ENCODE measurements at places on chromosomes 1 and 21.

- DNase-seq, result no peak
Measured at GRCh38 chr1:63523738-63524137, 413 bp downstream of the EFCAB7 start.

DNA sequence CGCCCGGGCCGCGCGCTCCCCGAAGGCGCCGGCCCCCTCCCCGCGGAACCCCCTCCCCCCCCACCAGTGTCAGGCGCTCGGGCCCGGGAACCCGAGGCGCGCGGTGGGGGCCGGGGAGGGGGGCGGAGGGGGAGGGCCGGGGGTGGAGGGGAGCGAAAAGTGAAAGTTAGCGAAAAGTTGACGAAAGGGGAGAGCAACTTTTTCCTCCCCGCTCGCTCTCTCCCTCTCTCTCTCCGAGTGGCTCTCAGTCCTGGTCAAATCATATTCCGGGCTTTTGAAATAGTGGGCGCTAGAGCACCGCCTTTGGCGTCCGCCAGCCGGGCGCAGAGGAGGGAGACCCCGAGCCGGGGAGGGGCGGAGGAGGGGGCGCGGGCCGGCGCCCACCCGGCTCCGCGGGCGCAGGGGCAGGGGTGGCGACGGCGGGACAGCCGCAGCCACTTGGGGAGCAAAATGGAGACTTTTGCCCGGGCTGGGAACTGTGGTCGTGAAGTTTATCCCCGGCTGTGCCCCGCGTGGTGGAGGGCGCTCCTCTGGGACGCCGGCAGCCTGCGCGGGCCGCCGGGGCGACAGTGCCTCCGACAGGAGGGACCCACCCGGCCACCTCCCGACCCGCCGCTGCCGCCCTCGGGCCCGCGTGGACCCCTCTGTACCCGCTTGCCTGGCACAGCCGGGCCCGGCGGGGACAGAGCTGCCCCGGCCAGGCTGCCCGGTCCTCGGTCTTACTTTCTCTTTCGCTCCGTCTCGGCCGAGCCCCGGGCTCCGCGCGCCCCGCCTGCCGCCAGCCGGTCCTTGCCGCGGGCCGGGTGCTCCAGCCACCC, 697 bp downstream of the PRDM16 start:
- no peak for DNase-seq

DNA sequence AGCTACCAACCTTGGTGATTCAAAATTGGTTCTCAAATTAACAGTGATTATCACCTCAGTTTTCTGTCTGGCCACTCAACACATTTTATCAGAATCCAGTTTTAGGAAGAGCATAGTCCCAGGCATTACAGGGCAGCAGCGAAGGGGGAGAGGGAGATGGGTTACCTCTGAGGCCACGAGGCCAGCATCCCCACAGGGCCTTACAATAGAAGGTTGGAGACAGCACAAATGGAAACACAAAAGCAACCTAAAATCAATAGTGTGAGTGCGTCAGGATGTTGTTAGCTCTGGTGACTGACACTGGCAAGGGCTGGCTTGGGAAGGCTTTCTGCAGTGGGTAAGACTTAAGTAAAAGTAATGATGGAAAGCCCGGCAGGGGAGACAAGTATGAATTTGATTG, 79.5 kb downstream of the JAK1 start:
- DNase-seq, result no peak

GRCh38 chr1:10755970-10756521, 40.4 kb downstream of the CASZ1 start:
- peak; percentile 69 for DNase-seq

DNA sequence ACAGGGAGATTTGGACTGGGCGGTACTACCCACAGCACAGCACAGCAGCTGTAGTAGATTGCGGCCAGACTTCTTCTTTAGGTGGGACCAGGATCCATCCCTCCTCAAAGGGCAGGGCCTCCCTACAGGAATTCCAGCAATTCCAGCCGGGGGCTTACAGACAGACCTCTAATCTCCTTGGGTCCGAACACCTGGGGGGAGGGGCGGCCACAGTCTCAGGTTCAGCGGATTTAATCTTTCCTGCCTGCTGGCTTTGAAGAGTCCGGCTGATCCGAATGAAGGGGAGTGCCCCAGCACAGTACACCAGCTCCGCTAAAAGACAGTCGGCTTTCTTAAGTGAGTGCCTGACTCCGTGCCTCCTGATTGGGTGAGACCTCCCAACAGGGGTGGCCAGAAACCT, 1708.5 kb downstream of the BRINP3 start:
- no peak for DNase-seq

DNA sequence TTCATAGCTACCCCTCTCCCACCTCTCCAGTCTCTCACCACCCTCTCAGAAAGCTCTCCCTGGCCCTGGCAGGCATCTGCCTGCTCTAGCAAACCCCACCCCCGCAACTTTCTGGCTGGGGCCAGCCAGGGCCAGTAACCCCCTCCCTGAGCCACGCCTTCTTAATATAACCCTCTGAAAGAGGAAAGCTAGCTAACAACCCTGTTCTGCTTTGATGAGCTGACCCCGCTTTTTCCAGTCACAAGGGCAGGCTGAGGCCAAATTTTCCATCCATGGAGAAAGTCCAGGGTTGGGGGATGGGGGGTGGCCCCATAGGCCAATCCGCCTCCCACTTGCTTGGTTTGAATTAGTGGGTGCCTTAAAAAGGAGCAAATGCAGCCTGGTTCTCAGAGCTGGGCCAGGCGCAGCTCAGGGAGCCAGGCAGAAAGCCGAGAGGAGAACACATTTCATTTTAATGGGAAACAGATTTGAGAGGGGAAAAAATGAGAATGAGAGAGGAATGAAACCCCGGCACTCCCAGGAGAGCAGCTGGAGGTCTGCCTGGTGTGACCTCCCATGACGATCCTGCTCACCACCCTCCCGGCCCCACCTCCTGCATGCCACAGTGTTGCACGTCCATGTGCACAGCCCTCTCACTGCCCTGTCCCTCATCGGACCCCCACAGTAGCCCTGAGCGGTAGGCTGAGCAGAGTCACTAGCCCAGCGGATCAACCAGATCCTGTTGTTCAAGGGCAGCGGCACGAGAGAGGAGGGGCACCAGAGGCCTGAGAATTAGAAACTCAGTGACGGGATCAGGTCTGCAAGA, 62.3 kb downstream of the OPTC start:
- DNase-seq, result no peak

- no peak for DNase-seq
Measured at GRCh38 chr1:43818691-43819090, 111.4 kb downstream of the ST3GAL3 start.

DNA sequence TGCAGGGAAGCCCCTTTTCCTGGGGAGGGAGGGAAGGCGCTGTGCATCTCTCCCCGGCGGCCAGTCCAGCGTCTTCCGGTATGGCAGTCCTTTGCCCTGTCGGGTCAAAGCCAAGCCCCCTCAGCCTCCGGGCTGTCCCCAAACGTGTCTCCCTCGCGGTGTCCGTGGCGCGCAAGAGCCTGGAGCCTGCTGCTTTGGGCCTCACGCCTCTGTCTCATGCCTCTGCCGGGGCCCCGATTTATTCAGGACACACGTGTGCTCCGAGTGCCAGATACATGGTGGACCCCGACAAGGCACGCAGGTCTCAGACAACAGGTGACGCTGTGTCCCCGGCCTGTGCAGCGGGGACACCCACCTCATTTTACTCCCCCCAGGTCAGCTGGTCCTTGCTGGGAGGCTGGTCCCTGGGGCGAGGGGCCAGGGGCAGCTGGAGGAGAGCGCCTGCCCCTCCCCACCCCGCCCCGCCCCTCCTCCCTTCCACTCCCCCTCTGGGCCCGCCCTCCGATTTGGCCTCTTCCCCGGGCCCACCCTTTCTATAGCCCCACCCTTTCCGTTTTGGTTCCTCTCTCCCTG, 176.7 kb downstream of the CAMTA1 start:
- no peak for DNase-seq

DNA sequence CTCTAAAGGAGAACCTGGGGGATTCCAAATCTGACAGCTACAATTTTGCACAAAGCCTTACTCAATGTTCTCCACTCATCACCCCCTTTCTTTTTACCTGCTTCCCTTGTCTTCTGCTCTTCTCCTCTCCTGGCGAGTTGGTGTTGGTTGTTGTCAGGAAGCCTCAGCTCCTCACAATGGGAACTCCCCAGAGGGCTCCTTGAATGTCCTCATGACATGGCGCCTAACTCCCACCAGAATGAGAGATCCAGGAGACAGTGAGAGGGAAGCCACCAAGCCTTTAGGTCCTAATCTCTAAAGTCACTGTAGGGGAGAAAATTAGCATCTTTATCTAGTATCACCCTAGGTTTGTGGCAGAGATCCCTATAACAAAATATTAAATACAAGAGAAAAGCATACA, 87.8 kb downstream of the SLC16A1 start:
- no peak for DNase-seq

Measured in stimulated activated CD4-positive, alpha-beta T cell treated with anti-CD3 and anti-CD28 coated beads, Interleukin-2, amount 100 ng/mL, for 24 hours (primary cell).